GM20000 (cell line): ENCODE measurements at places on chromosomes 12 and 14.

- DNase-seq = peak; percentile 87
These were observed at the start of gene HVCN1 for GRCh38 chr12:110688446-110689280. TSS of gene HVCN1 (minus strand) at chr12:110689115. CDS start at chr12:110683245, 5,870 bp downstream.

GRCh38 chr14:67411820-67412421 lies at the start of gene PLEK2:
TSS of gene PLEK2 (minus strand) at chr14:67412165. CDS start at chr14:67412059, 106 bp downstream.
- no peak for DNase-seq

DNA sequence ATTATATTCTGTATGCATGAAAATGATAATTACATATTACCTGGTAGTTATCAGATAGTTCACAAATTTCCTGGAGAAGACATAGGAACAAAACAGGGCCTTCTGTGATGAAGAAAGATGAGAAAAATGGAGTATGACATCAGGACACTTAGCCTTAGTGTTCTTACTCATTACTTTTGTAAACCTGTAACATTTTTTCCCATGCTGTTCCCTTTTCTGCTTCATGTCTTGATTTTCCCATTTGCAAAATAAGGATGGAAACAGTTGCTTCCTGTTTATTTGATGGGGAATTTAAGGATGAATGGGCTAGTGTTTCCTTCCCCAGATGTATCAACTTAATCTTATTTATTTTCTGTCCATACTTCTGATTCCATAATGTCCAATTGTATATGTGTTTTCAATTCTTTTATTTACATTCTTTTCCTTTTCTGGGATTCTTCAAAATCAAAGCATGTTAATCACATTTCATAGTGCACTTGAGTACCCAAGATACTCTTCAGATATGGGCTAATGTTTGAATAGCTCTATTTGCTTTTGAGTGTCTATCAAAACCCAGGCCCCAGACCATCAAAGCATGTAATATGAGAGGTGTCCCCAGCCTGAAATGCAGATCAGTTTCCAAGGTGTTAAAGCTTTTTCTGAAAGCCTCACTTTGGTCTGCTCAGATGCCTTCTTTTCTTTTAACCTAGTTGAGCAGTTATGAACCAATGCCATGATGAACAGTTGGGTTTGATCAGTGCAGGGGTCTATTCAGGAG lies 260.5 kb downstream of the RAD51B start:
- no peak for DNase-seq

GRCh38 chr12:102960766-102961465 lies 3.4 kb downstream of the ASCL1 start:
- DNase-seq = no peak

GRCh38 chr12:2637371-2637770 lies 157.4 kb upstream of the FKBP4 start:
- DNase-seq = no peak

DNA sequence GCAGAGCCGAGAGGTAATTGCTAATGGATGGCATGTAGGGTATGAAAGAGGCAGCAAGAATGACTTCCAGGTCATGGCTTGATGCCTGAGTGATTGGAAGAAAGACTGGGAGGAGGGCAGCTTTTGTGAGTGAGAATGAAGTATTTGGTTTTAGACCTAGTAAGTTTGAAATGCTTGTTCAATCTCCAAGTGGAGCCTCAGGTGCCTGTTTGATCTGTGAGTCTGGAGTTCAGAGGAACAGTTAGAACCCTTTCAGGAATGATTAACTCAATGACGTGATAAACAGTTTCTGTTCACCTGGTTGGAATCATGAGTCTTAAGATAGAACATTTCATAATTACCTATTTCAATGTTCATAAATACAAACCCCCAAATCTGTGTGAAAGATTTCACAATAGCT lies 10.4 kb downstream of the KCNJ8 start:
- DNase-seq = no peak

DNA sequence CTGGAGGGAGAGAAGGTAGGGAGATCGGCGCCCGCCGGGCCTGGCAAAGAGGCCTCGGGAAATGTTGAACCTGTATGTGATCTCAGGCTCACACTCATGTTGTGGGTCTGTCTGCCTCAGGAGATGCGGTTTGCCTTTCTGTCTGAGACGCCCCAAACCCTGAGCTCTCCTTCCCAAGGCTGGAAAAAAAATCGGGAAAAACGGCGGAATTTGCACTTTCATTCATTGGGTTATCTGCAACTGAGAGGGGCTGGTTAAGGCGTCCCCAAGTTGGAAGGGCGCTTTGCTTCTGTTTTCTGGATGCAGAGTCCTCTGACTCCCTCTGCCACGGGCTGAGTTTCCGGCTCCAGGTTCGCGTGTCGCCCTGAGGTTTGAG lies 5.0 kb upstream of the HOXC9 start:
- no peak for DNase-seq

DNA sequence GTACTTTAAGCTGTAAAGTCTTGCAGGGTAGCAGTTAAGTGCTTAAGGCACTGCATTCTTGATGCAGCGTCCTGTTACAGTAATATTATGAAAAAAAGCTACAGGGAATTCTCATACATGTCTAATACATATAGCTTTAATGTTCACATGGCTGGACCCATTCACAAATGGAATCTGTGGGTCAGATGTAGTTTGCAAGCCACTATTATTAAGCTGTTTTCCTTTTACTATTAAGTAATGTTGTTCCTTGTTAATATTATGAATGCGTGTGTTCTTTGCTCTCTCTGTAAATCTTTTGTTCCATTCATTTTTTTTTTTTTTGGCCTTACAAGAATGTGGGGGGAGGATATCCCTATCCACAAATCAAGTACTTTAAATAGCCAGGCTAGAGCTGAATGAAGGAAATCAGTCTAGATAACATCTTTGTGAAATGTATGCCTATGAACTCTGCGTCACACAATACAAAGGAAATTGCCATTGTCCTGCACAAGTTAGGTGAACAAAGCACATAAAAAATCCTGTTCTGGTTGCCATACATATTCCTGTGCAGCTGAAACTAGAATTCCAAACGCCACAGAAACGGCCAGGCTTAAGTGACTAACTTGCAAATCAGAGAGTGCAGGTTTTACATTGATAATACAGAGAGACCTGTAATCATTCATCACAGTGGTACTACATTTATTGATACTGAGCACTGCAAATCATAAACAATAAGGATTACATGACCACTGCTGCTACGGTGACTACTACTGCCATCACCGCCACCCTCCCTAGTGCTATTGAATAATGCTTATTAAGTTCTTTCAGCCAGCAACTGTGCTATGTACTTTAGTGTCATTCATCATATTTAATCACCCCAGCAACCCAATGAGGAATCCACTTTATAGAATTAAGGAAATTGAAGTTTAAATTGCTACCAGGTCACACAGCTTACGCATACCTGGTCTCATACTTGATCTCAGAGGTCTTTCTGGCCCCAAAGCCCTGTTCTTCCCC lies 111.9 kb downstream of the HMGA2 start:
- DNase-seq = no peak

- DNase-seq = no peak
These were observed 52.8 kb downstream of the FOS start for GRCh38 chr14:75331471-75331870.

DNA sequence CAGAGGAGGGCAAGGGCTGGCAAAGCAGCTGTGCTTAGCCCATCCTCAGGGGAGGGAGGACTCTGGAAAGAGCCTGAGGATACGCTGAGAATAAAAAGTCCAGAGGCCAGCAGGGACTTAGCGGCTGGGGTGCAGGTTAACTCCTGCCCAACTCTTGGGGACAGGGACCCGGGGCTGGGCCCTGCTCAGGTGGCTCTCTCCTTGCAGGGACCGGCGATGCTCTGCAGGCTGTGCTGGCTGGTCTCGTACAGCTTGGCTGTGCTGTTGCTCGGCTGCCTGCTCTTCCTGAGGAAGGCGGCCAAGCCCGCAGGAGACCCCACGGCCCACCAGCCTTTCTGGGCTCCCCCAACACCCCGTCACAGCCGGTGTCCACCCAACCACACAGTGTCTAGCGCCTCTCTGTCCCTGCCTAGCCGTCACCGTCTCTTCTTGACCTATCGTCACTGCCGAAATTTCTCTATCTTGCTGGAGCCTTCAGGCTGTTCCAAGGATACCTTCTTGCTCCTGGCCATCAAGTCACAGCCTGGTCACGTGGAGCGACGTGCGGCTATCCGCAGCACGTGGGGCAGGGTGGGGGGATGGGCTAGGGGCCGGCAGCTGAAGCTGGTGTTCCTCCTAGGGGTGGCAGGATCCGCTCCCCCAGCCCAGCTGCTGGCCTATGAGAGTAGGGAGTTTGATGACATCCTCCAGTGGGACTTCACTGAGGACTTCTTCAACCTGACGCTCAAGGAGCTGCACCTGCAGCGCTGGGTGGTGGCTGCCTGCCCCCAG lies 2.8 kb downstream of the B3GNT4 start:
- no peak for DNase-seq

DNA sequence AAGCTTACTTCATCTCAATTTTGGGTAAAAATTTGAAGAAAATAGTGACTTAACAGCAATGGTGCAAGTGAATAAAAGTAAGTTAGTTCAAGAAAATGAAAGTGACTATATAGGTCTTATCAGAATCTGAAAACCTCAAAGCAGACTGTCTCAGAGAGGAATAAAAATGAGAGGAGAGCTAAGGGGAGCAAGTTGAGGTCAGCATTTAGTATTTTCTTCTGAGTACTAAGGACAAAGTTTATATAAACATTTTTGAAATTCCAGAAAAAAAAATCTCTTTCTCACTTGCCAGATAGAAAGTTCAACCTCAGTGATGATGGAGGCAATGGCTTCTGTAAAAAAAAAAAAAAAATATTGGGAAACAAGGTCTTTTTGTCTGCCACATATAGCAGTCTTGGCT lies 414.1 kb downstream of the NPAS3 start:
- DNase-seq = no peak

DNA sequence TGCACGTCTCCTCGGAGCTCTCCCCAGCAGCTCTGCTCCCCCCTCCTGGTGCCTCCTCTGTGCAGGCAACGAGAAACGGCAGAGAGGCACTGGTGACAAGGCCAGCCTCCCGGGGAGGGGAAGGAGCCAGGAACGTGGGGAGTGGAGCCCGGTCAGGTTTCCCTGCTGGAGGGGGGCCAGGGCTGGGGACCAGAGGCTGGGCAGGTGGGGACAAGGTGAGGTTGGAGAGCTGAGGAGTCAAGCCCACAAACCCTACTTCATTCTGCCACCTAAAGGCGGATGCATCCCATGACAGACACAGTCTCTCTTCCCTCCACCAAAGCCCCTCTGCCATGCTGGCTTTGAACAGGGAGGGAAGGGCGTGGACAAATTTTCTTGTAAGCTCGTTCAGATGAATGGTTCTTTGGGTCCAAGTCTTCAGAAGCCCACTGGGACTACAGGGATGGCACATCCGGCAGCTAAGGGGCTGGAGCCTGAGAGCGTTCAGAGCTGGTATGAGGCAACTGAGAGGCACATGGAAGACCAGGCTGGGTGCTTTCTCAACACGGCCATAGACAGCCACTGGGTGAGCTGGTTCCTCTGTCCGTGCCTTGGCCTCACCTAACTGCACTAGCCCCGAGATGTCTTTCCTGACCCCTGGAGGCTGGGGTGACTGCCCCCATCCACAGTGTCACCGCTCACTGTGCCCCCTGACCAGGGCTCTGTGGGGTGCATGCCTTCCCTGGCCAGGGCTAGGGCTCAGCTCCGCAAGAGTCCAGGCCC lies 105.9 kb downstream of the RBM19 start:
- DNase-seq = no peak

DNA sequence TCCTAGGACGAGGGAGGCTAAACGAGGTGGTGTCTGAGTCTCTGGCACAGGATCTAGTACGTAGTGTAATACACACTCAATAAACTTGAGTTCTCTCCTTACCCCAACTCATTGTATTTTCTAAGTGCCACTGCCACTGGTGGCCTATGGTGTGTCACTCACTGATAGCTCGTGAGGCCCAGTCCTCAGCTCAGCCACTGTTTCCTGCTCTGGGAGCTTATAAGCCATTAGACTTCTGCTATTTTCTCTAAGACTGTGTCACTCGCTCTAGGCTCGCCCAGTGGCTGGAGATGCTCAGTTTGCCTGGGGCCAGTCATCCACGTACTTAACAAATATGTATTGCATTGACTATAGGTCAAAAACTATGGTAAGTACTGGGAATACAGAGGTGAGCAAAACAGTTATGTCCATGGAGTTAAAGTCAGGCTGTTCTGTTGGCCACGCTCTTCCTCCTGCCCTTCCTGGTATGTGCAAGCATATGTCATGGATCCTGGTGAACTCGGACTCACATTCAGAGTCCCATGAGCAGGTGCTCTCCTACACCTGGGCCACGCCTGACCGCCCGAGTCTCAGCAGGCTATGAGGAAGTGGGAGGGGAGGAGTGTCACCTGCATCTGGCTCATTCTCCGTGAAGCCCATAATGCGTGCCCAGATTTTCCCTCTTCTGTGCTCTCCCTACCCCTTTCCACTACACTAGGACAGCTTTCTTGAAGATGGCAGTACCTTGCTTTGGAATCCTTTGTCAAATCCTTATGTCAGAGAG lies 41.6 kb downstream of the DEGS2 start:
- DNase-seq = no peak

DNA sequence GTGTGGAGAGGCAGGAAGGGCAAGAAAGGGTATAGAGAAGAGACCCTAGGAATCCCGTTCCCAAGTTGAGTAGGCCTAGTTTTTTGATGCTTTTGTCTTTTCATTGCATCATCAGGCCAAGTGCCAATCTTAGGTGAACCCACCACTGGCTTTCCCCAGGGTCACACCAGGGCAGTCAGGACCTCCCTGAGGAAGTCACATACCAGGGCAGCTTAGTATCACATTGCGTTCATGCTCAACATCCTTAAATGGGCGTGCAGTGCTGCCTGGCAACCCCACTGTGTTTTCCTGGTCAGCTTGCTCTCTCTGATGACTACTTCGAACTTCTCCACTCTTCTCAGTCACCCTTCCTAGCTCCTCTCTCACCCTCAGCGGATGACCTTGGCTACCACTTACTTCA lies 9.0 kb downstream of the ASIC1 start:
- no peak for DNase-seq

DNA sequence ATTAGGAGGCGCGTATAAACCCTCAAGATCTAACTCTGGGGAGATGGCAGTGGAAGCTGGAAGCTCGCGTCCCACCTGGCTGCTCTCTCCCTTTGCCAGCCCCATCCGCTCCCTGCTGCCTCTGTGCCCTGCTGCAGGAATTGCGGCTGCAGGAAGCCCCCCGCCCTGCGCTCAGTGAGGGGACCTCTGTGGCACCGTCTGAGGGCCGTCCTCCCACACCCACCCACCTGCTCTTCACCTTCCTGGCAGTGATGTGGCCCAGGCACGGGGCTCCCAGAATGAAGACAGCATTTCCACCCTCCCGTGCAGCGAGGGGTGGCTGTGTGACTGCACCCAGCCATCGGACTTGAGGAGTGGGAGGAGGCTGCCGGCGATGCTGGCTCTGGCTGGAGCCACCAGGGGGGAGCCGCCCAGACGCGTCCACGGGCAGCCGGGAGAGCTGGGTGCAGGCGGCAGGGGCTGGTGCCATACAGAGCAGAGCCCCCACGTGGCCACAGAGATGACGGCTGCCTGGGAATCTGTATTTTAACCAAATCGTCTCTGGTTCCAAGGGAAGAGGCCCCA lies 28.3 kb upstream of the GALNT9 start:
- no peak for DNase-seq

DNA sequence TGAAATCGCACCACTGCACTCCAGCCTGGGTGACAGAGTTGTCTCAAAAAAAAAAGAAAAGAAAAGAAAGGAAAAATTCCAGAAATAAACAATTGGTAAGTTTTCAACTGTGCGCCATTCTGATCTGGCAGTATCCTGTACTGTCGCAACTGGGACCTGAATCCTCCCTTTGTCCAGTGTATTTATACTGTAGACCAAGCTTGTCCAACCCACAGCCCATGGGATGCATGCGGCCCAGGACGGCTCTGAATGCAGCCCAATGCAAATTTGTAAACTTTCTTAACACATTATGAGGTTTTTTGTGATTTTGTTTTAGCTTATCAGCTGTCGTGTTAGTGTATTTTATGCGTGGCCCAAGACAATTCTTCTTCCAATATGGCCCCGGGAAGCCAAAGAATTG lies 84.7 kb downstream of the TMCC3 start:
- no peak for DNase-seq

- no peak for DNase-seq
These were observed 480.7 kb downstream of the TMEM132D start for GRCh38 chr12:129423041-129423580.
